ENCODE measurements at places on chromosomes 6 and 20. TPM values are rescaled to one million over a fixed set of nuclear protein-coding genes. Genes with fewer than 3 reads are reported as not detected.

Gene GRIK2
- polyA plus RNA-seq: 1.7 TPM

Gene TBXT
- polyA plus RNA-seq: not detected

Gene NOX3
- polyA plus RNA-seq: not detected

Gene NRSN2
- polyA plus RNA-seq: 47.5 TPM

Gene ANKRD6
- polyA plus RNA-seq: 7.5 TPM

Gene CASS4
- polyA plus RNA-seq: 1.1 TPM

Gene SNAP25
- 1.6 TPM for polyA plus RNA-seq

- no peak for DNase-seq
Observed at GRCh38 chr6:4775494-4776130, 592 bp upstream of the CDYL start.

GRCh38 chr6:98825600-98826230 is 8.7 kb upstream of the POU3F2 start:
- no peak for DNase-seq

GRCh38 chr6:53986721-53987521 is 124.3 kb upstream of the MLIP start:
- DNase-seq: no peak

DNA sequence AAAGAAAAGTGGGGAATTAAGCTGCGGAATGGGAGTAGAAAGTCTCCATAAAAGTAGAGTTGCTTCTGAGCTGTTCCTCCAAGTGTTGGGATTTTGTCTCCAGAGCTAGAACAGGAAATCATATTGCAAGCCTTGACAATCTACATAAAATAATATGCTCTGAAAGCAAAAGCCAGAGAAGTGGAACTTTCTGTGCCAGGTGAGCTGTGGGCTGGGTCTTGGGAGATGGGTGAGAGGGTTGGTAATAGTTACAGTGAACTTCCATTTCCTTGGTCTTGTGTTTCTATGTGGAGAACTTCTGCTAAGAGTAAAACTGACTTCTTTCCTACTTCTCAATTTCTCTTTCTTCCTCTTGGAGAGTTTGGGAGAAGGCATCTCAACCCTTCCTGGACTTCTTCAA is 6.3 kb upstream of the HMGN4 start:
- no peak for DNase-seq

DNA sequence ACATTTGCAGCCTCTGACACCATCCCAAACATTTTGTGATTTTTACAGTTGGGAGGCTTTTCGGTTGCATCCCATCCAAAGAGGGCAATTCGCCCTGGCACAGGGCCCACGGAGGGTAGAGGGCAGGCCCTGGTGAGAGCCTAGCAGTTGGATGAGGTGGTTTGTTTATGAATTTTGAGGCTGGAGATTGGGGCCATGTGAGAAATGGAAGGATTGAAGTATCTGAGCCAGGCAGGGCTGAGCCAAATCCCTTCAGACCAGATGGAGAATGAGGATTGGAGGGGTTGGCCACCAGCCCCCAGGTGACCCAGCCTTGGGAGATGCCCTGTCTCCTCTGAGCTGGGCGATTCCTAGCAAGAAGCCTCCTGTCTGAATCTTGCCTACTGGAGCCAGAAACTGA is 52.6 kb upstream of the CCDC167 start:
- no peak for DNase-seq

- DNase-seq: no peak
Observed at GRCh38 chr6:148495029-148495428, 152.4 kb downstream of the SASH1 start.

- no peak for DNase-seq
Observed at GRCh38 chr6:67045076-67045475, 1338.0 kb upstream of the EYS start.

DNA sequence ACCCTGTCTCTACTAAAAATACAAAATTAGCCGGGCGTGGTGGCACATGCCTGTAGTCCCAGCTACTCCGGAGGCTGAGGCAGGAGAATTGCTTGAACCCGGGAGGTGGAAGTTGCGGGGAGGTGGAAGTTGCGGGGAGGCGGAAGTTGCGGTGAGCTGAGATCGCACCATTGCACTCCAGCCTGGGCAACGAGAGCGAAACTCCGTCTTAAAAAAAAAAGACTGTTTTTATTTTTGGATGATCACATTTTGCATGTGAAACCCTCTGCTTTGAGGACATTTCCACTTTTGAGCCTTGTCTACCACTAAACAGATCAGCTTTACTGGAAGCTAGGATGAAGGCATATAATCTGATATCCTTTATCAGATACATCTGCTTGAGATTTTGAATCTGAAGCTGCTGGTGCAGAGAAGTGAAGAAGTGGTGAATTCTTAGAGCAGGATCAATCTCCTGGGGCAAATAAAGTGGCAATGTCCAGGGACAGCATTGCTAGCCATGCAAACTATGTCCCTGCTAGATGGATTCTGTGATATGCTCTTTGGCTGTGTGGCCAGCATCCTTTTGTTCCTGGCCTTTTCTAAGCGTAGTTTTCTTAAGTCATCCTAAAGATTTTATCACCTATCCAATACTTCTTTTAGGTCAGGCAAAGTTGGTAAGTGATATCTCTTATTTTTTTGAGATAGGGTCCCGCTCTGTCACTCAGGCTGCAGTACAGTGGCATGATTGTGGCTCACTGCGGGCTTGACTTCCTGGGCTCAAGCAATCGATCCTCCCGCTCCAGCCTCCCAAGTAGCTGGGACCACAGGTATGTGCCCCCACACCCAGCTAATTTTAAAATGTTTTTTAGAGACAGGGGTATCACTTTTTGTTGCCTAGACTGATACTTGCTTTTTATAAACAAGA is 23.3 kb downstream of the RBL1 start:
- no peak for DNase-seq

- DNase-seq: no peak
Observed at GRCh38 chr6:107290491-107290890, 168.9 kb downstream of the PDSS2 start.

- DNase-seq: no peak
Observed at GRCh38 chr6:39521958-39522357, 199.5 kb upstream of the KCNK16 start.

DNA sequence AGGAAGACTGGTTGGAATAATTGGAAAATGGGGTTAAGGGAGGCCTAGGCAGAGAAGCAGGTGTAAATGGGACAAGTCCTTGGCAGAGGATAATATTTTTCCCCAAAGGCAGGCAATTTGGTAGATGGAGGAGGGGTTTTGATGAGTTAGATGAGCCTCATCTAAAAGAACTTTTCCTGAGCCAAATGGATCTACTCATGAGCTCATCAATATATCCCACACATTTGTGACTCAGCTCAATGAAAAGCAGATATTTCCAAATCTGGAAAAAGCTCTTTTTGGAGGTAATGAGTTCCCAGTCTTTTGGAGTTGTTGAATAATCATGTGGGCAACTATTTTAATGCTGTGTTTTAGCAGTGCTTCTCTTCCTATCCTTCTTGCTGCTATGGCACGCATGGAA is 685.5 kb upstream of the CITED2 start:
- no peak for DNase-seq

DNA sequence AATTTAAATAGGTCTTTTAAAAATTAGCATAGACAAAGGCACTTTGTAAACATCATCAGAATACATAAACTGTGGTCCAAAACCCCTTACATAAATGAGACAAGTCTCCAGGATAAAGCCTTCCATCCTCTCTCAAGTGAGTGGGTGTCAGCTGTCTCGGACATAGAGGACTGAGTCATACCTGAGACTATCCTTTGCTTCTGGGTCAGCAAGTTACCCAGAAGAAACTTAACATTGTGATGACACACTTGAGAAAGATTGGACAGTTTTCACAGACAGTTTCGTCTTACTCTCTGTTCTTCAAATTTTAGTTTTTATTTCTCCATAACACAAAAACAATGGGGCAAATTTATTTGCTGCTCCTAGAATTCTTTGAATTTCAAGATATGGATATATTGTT is 838.0 kb downstream of the DHX35 start:
- no peak for DNase-seq

DNA sequence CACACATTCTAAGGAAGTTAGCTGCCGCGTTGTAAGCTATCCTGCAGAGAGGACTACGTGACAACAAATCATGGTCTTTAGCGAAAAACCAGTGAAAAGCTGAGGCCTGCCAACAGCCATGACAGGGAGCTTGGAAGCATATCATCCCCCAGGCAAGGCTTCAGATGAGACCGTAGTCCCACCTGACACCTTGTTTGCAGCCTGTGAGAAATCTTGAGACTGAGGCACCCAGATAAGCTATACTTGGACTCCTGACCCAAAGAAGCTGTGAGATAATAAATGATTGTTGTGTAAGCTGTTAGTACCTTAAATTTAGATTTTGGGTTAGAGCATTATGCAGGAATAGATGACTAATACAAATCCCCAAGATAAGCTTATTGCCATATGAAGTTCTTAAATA is 45.4 kb upstream of the SENP6 start:
- DNase-seq: no peak
